ENCODE measurements at places on chromosomes 5 and 9. TPM values are rescaled to one million over a fixed set of nuclear protein-coding genes. Genes with fewer than 3 reads are reported as not detected.

The NELFB gene
- total RNA-seq = 36.7 TPM

The ANKRD20A1 gene
- total RNA-seq = 6.5 TPM

The TXNDC8 gene
- not detected for total RNA-seq

GRCh38 chr5:37836235-37836591 is 3.6 kb downstream of the GDNF start:
- no peak for DNase-seq

GRCh38 chr5:35921930-35922329 is 16.5 kb downstream of the CAPSL start:
- no peak for DNase-seq
